CD4-positive, alpha-beta memory T cell (primary cell): ENCODE measurements at places on chromosomes 6 and 20. TPM values are rescaled to one million over a fixed set of nuclear protein-coding genes. Genes with fewer than 3 reads are reported as not detected.

GRCh38 chr6:138036111-138036510 is 71.1 kb downstream of the PERP start:
- DNase-seq, result no peak
- H3K27ac ChIP-seq, result no peak overlapping the region

Gene OPN5
- total RNA-seq, result not detected

- no peak for DNase-seq
- H3K4me3 ChIP-seq, result no peak overlapping the region
- no peaks in the 10 kb centered on the region for H3K36me3 ChIP-seq
- H3K4me1 ChIP-seq, result no peaks in the 10 kb centered on the region
- no peak overlapping the region for H3K27ac ChIP-seq
- H3K27me3 ChIP-seq, result no peaks in the 10 kb centered on the region
Observed at GRCh38 chr6:30861257-30862048, 22.9 kb upstream of the DDR1 start.

- no peak for DNase-seq
- H3K27ac ChIP-seq, result no peak overlapping the region
- H3K27me3 ChIP-seq, result peaks cover 8% of the 10 kb centered on the region
- H3K4me3 ChIP-seq, result no peak overlapping the region
- H3K36me3 ChIP-seq, result no peaks in the 10 kb centered on the region
Observed at GRCh38 chr20:34316196-34316814, 13.2 kb upstream of the AHCY start.

DNA sequence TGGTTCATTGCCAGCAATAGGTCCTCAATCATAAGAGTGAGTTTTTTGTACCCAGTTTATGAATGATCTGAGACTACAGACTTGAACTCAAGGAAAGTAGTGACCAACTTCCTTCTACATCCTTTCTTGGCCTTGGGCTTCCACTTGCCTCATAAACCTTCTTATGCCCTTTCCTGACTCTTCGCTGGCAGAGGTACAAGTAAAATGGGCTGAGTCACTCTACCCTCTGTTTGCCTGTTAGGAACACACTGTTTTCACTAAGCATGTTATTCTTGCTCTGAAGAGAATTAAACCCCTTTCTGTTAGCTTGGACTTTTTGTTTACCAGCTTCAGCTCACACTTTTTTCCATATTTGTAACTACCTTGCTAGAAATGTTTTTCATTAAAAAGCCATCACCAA is 74.4 kb downstream of the PKHD1 start:
- no peak for DNase-seq
- H3K27me3 ChIP-seq, result no peaks in the 10 kb centered on the region
- no peak overlapping the region for H3K27ac ChIP-seq
- H3K36me3 ChIP-seq, result no peaks in the 10 kb centered on the region
- no peak overlapping the region for H3K4me3 ChIP-seq
- no peaks in the 10 kb centered on the region for H3K4me1 ChIP-seq

Gene OR2H1
- total RNA-seq, result not detected

Gene MUC21
- not detected for total RNA-seq
